ENCODE measurements at places on chromosomes 11 and 22.

- DNase-seq: no peak
Observed at GRCh38 chr11:116215471-116216113, 557.2 kb downstream of the BUD13 start.

- DNase-seq: no peak
Observed at GRCh38 chr11:45948356-45948755, 25.9 kb downstream of the LARGE2 start.

GRCh38 chr22:36546092-36546804 lies 17.3 kb upstream of the EIF3D start:
- no peak for DNase-seq

DNA sequence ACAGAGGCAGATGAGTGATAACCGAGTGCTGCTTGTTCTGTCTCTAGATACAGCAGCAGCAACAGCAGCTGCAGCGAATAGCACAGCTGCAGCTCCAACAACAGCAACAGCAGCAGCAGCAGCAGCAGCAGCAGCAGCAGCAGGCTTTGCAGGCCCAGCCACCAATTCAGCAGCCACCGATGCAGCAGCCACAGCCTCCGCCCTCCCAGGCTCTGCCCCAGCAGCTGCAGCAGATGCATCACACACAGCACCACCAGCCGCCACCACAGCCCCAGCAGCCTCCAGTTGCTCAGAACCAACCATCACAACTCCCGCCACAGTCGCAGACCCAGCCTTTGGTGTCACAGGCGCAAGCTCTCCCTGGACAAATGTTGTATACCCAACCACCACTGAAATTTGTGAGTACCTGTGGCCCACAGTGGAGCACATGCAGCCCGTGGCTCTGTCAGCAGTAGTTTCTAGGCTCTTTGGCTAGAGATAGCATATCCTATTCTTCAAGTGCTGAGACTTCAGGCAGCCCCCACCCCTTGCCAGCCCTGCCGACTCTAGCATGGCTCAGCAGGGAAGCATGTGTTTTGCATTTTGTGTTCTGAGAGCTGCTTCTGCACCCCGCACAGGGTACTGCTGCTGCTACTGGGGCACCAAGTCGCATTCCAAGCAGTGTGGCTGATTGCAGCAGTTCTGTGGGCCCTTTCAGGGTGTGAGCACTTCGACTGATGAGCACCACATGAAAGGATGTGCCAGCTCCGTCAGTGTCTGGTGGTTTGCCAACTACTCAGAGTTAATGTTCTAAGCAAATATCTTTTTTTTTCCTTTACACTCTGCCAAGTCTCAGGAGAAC lies 59.2 kb downstream of the MED15 start:
- no peak for DNase-seq

- DNase-seq: no peak
Observed at GRCh38 chr11:85127349-85127748, 499.8 kb downstream of the DLG2 start.

DNA sequence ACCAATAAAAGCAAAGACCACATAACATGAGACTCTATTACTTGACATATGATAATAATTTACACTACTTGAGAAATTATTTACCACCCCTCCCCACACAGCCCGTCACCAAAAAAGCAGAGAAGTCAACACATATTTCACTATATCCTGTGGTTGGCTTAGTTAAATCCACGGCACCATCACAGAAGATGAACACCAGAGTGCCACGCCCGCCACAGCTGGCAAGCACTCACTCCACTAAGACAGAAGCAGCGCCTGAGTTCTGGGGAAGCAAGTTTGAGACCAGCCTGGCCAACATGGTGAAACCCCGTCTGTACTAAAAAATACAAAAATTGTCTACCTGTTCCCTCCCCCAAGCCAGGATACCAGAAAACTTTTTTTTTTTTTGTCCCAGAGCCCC lies 53.1 kb downstream of the PACSIN2 start:
- no peak for DNase-seq

GRCh38 chr11:61293867-61294716 lies 1.0 kb downstream of the VWCE start:
- DNase-seq: no peak

GRCh38 chr22:22394591-22394990 lies 114.0 kb downstream of the ZNF280B start:
- no peak for DNase-seq

DNA sequence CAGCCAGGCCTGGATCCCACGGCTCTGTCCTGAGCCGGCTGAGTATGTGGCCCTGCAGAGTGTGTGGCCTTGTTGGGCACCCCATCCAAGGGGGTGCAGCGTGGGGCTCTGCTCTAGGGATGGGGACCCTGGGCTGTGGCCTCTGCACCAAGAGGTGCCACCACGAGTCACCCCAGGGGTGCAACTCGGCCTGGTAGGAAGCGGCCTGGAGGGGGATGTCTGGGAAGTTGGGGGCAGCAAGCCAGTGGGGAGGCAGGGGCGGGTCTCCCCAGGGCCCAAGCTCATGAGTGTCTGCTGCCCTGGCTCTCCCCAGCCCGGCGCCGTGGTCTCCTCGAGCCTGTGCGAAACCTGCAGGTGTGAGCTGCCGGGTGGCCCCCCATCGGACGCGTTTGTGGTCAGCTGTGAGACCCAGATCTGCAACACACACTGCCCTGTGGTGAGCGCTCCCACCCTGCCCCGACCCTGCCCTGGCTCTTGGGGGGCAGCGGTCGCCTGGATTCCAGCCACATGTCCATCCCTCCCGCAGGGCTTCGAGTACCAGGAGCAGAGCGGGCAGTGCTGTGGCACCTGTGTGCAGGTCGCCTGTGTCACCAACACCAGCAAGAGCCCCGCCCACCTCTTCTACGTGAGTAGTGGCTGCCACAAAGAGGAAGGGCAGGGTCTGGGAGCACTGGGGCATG lies 24.2 kb upstream of the MUC5B start:
- no peak for DNase-seq

- no peak for DNase-seq
Observed at GRCh38 chr11:130551388-130551787, 102.9 kb downstream of the ADAMTS15 start.

DNA sequence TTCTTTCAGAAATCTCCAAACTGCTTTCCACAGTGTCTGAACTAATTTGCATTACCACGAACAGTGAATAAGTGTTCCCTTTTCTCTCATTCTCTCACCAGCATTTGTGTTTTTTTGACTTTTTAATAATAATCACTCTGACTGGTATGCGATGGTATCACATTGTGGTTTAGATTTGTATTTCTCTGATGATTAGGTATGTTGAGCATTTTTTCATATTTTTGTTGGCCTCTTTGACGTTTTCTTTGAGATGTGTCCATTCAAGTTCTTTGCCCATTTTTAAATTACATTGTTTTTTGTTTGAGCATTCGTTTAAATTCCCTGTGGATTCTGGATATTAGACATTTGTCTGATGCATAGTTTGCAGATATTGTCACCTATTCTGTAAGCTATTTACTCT lies 1639.6 kb upstream of the TENM4 start:
- no peak for DNase-seq

DNA sequence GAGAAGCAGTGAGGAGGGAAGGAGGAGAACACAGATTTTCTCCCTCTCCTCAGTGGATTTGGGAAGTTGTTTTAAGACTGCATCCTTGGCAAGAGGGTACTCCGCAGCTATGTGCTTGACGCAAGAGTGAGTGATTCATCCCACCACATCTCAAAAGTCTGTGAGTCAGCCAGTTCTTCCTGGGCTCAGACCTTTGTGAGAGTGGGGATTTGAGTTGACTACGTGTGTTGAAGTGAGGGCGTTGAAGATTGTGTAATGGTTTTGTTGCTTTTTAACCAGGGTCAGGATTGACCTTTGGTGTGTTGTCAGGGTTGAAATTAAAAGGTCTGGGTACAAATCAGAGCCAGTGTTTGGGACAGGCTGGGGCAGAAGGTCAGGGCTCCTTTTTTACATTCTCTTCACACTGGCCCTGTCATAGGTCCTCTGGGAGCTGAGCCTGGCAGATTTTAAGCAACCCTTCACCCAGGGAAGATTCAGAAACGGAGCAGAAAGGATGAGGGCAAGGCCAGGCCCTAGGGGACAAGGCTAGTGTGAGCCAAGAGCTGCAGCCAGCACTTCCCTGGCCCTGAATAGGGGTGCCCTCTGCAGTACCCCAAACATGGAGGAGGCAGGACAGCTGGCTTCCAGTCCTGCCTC lies 4.2 kb upstream of the C11orf86 start:
- peak; percentile 99 for DNase-seq

Data from AG04450 (cell line).